ENCODE measurements at places on chromosomes 6 and 20. TPM values are rescaled to one million over a fixed set of nuclear protein-coding genes. Genes with fewer than 3 reads are reported as not detected.

The UST gene
- 2.1 TPM for total RNA-seq

The NTSR1 gene
- not detected for total RNA-seq

The PRR18 gene
- total RNA-seq = not detected

DNA sequence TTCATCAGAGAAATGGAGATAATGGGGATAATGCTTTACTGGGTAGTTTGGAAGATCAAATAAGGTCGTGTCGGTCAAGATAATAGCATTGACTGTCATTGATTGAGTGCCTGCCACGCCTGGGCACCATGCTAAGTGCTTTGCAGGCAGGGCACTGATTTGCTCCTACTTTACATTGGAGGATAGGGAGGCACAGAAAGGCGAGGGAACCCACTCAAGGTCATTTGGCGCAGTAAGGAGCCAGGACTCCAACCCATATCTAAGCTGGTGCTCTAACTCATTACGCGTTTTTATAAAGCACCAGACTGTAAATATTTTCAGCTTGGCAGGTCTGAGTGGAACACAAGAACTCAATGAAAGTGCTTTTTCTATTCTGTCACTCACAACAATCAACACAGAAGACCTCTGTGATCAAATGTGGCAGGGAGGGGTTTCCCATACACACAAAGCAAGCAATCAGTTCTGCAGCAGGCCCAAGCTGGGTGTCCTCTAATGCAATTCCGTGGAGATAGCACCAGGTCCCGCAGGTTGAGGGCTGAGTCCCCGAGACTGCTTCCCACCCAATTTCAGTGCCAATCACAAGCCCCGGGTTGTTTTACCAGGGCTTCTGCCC lies 373.6 kb downstream of the CDH26 start:
- no peaks in the 10 kb centered on the region for H3K27me3 ChIP-seq
- no peaks in the 10 kb centered on the region for H3K36me3 ChIP-seq
- H3K4me3 ChIP-seq = no peak overlapping the region
- no peak for DNase-seq
- H3K4me1 ChIP-seq = no peaks in the 10 kb centered on the region

DNA sequence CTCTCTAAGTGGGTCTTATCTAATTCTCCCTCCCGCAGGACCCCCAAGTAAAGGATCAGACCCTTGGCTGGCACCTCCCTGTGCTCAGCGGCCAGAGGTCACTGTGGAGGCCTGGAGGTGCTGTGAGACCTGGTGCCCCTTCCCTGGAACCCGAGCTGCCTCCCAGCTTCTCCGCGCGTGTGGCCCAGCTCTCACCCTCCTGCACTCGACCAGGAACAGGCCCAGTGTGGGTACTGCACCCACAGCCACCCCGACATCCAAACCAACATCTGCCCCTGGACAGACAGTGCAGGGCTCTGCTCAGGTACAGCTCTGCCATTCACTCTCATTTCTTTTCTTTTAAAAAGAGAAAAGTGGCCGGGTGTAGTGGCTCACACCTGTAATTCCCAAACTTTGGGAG lies 42.4 kb downstream of the TMEM242 start:
- no peaks in the 10 kb centered on the region for H3K4me1 ChIP-seq
- no peaks in the 10 kb centered on the region for H3K27me3 ChIP-seq
- H3K27ac ChIP-seq = no peak overlapping the region

GRCh38 chr6:136230219-136230853 lies 19.8 kb downstream of the MTFR2 start:
- H3K27me3 ChIP-seq = no peaks in the 10 kb centered on the region
- H3K27ac ChIP-seq = no peak overlapping the region
- H3K4me1 ChIP-seq = no peaks in the 10 kb centered on the region
- DNase-seq = no peak

- no peak overlapping the region for H3K4me3 ChIP-seq
- H3K27me3 ChIP-seq = no peaks in the 10 kb centered on the region
- DNase-seq = no peak
- H3K4me1 ChIP-seq = peaks cover 15% of the 10 kb centered on the region
- H3K36me3 ChIP-seq = no peaks in the 10 kb centered on the region
These were observed 106.4 kb upstream of the CARMIL1 start for GRCh38 chr6:25172819-25173218.

DNA sequence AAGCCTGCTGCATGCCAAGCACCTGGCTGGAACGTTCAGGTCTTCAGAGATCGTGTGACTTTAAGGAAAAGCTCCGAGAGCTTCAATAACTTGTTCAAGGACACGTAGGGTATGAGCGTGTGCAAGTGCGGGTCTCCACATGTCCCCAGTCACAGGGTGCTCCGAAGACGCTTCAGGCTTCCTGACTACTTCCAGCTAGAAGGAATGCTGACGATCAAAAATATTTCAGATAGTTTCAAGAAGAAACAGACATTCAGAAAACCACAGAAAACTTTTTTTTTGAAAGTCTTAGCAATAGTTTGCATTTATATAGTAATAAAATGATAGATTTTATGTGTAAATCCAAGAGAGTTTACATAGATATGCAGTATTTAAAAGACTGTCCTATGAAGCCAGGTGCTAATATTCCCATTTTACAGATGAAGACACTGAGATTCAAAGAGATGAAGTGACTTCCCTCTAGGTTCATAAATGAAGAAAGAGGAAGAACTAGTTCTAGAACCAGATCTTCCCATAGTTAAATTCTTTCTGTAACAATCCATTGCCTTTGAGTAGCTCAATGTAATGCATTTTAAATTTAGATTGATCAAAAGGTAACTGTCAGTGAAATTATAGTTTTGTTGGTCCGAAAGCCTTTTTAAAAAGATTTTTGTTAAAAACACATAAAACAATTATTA lies 247.6 kb downstream of the MYLK4 start:
- H3K27ac ChIP-seq = no peak overlapping the region
- H3K4me1 ChIP-seq = no peaks in the 10 kb centered on the region
- H3K4me3 ChIP-seq = no peak overlapping the region
- peaks cover 9% of the 10 kb centered on the region for H3K27me3 ChIP-seq
- no peaks in the 10 kb centered on the region for H3K36me3 ChIP-seq

Data from heart right ventricle (tissue), 16 donors.